Stimulated activated CD4-positive, alpha-beta T cell treated with anti-CD3 and anti-CD28 coated beads, Interleukin-2, amount 100 ng/mL, for 48 hours (primary cell): ENCODE measurements at places on chromosomes 16 and 17.

GRCh38 chr17:81859906-81860755 lies at the start of gene P4HB:
Gene P4HB (minus strand): TSS chr17:81860535. CDS start chr17:81860471, 64 bp downstream.
- DNase-seq = peak; percentile 92

DNA sequence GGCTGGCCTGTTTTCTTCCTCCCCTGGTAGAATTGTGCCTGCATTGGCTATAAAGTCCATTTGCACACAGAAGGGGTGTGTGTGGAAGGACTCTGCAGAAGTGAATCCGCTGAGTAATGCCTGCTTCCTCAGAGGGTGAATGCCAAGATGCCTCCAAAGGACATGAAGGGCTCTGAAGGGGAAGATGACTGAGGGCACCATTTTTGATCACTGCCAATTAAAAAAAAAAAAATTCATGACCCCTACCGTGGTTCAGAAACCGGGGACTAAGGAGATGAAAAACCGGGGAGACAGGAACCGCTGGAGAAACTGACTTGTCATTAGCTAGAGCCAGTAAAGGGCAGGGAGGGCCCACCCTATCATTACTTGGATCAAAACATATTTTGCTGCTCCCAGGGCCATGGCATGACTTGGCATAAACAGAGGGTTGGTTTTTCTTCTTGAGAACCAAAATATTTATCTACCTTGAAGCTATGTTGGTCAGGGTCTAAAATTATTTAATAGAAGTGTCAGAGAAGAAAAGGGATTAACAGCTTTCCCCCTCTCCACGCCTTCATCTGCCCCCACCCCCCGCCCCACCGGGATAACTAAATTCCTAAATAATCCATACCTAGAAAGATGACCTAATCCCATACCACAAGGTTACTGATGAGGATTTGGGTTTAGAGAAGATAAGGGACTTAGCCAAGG lies 3.6 kb upstream of the USP7 start:
- DNase-seq = no peak

DNA sequence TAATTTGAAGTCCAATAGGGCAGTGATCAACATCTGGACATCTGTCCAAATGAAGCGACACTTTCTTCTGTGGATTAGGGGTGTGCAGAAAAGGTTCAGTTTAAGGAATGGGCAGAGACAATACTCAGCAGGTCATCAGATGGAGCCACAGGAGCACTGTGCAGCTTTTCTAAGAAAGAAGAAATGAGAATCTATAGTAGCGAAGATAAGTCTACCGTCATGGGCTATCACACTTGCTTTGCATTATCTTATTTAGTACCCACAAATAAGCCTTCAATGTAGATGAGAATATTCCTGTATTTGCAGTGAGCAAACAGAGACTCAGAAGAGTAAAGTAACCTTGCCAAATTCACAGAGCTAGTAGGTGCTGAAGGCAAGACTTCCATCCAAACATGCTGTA lies 412.0 kb upstream of the GOT2 start:
- no peak for DNase-seq

GRCh38 chr16:81151648-81152310 lies 55.6 kb upstream of the GCSH start:
- DNase-seq = no peak

DNA sequence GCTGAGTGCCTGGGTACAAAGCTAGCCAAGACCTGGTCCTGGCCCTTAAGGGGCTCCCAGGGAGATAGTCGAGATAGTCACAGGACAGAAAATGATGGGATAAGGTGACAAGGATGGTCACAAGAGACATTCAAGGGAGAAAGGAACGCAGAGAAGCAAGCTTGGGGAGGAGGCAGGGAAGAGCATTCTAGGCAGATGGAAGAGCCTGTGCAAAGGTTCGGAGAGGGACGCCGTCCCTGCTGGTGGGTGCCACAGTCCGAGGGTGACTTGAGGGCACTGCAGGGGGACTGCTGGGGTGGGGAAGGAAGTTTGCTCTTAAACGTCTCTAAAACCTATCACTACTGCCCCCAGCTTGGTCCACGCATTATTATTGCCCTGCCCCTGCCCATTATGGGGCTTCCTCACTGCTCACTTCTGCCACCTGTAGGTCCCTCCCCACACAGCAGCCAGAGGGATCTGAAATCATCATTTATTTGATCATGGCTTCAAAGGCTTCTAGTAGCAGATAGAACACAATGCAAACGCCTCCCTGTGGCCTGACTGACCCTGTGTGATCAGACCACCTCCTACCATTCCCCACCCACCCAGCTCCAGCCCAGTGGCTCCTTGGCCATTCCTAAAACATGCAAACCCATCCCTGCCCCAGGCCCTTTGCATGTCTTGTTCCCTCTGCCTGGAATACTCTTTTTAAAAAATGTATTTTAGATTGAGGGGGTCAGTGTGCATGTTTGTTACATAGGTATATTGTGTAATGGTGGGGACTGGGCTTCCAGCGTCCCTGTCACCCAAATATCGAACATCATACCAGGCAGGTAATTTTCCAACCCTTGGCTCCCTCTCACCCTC lies 60.3 kb downstream of the RMI2 start:
- DNase-seq = peak; percentile 60

- no peak for DNase-seq
These were observed 5.8 kb downstream of the NHERF2 start for GRCh38 chr16:2032285-2033056.

- no peak for DNase-seq
These were observed 45.2 kb upstream of the STAC2 start for GRCh38 chr17:39270923-39271322.
